ENCODE measurements at places on chromosomes 1 and 21.

DNA sequence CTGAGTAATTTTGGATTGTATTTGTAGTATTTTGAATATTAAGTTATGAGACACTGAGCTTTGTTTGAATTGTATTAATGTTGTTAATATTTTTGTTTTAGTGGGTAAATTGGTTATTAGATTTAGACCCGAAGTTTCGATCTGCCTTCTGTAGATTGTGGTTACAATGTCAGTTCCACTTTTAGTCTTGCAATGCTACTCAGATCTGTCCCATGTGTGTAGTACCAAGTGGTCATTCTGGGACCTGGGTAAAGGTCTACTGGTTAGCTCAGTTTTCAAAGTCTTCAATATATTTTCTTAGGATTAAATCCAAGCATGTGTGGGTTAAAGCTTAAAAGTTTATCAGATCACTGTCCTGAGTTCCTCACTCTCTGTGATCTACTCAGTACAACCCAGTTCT lies 346.5 kb upstream of the PROX1 start:
- no peak for DNase-seq

DNA sequence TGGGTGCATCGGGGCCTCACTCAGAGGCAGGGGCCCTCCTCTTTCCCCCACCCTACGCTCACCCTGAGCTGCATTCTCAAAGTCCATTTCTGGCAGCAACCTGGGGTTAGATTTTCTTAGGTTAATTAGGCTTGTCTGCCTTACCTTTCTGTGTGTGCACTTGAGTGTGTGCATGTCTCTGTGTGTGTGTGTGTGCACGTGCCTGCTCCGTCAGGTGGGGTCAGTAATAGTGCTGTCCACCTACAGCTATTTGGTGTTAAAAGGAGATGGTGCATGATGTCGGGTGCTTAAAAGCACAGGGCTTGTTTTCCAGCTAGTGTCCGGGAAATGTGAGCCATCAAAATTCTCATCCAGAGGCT lies 257.9 kb downstream of the CAMTA1 start:
- no peak for DNase-seq

DNA sequence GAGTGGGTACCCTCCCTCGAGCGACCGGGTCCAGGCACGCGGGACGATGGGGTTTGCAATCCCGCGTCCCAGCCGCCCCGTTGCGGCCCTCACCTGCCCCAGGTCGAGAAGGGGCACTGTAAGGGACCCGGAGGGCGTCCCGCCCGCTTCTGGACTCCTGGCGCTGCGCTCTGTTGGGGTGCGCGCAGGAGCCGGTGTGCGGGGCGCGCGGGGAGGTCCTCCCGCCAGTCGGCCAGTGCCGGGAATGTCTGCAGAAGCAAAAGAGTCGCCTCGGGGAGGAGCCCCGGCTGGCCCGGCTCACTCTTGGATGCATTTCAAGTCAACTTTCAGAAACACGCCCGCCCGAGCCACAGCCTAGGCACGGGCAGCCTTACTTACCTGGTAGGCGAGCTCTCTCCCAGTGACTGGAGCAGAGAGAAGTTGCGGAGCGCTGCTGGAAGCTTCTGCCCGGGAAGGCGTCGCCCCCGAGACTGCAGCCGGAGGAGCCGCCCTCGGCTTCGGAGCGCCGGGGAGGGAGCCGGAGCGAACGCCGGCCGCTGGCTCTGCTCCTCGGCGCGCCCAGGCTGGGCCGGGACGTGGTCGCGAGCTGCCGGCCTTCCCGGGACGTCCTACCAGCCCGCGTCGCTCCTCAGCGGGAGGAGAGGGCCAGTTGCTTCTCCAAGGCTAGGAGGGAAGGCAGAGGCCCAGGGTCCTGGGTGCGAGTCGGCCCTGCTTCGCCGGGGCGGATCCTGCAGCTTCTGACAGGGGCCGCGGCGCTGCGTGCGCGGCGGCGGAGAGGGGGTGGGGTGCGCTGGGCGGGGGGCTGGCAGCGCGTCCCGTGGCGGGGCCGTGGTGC lies at the start of gene LMX1A:
Gene LMX1A, minus strand, starts transcription at position 739 of the 835 bp plus-strand sequence. CDS start 1,156 bp downstream, outside the sequence.
- DNase-seq: no peak

- DNase-seq: no peak
These were observed 37.7 kb downstream of the KCNN3 start for GRCh38 chr1:154832384-154832783.

- DNase-seq: no peak
These were observed 171.0 kb downstream of the TGFBR3 start for GRCh38 chr1:91714867-91715381.

DNA sequence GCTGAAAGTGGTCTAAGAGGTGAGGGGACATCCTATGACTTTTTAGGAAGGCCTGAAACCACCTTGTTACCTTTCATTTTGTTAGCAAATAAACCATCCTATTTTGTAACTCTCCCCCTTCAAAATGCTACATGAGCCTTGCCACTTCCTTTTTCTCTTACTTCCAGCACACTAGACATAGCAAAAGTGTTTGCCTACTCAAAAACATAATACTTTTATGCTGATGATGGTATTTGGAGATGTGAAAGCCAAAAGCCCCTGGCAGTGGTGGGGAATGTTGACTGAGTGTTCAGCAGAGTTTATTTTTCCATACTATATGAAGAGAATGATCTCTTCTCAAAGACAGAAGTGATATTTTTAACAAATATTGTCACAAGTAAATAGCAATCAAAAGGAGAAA lies 134.2 kb downstream of the EDEM3 start:
- DNase-seq: no peak

- no peak for DNase-seq
These were observed 37.0 kb downstream of the LRRN2 start for GRCh38 chr1:204648576-204648975.

DNA sequence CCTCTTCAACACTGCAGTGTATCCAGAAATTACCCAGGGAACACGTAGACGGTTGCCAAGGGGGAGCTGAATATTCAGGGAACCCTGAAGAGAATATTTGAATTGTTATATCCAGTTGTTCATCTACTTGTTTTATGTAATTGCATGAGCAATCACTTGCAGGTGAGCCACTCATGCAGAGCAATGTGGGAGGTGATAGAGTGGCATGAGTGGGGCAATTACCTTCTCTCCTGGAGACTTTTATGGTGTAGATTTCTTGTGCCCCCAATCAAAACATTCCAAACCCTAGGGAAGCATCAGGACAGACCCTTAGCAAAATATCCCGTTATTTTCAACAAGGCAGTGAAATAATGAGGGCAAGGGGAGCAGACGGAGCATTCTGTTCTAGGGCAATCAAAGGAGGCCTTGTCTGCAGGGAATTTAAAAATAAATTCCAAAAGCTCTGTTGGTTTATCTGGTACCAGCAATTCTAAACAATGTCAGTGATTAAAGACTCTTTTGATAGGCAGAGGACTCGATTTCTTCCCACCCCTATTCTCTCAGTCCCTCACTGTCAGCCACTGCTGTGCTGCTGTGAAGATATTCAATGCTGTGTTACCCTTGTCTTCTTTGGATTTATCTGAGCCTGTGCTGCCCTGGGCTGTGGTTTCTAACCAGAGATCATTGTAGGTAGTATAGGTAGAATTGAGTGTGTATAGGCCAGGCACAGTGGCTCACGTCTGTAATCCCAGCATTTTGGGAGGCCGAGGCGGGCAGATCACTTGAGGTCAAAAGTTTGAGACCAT lies 180.2 kb upstream of the MAP1LC3C start:
- DNase-seq: no peak

GRCh38 chr1:1153874-1154273 lies 19.8 kb upstream of the TTLL10 start:
- DNase-seq: no peak

- no peak for DNase-seq
These were observed 18.4 kb upstream of the JAK1 start for GRCh38 chr1:64984737-64985136.

GRCh38 chr1:25795946-25796810 lies 3.8 kb upstream of the SELENON start:
- DNase-seq: no peak

GRCh38 chr1:53324728-53325297 lies 3.1 kb downstream of the LRP8 start:
- no peak for DNase-seq

DNA sequence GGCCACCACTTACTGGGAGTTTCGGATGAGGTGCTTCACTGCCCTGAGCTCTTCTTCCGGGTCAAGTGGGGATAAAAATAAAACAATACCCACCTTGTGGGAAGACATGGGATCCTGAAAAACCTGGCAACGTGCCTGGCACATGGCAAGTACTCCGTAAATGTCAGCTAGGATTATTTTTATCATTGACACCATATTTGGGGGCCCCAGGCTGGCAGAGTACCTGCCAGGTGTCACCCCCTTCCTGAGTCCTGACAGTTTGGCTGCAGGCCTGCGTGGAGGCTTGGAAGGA lies 9.2 kb upstream of the EPHA2 start:
- no peak for DNase-seq

DNA sequence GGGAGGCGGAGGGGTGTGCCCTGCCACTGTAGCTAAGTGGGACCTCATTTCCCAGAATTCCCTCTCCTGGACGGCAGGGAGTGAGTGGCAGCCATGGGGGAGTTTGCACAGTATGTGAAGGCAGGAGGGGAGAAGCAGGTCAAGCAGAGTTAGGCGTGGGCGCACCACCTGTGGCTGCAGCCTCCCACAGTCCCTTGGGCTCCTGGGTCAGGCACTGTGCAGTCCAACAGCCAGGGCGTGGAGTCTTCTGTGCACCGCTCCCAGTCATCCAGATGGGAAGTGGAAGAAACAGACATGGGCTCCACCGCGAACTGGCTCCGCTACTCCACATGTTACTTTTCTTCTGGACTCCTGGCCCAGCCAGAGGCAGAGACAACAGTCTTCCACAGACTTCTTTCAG lies 85.4 kb upstream of the TIAM1 start:
- DNase-seq: no peak

GRCh38 chr21:25756190-25756932 lies 21.6 kb downstream of the GABPA start:
- no peak for DNase-seq

DNA sequence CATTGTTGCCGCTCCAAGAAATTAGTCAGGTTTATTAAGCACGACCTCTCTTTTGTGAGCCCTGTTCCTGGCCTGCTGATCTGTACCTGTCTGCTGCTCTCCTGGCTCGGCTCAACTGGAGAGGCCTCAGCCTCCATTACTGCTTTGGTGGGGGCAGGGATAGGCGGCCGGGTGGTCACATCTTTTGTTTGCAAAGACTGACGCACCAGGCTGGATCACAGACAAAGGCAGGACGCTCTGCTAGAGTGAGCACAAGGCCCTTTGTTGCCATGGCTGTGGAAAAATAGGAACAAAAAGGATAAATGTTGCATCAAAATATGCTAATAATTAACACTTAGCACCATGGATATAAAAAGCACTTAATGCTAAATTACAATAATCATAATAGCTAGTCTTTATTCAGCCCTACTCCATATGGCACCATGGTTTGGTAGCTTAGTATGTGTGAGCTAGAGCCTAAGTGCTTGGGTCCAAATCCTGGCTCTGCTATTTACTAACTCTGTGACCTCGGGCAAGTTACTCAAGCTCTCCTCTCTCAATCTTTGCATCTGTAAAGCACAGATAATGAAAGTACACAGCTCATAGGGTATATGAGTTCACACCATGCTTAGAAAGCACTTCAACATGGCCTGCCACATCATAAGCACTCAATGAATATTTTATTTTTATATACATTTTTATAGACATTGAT lies 28.9 kb upstream of the HPDL start:
- DNase-seq: no peak

DNA sequence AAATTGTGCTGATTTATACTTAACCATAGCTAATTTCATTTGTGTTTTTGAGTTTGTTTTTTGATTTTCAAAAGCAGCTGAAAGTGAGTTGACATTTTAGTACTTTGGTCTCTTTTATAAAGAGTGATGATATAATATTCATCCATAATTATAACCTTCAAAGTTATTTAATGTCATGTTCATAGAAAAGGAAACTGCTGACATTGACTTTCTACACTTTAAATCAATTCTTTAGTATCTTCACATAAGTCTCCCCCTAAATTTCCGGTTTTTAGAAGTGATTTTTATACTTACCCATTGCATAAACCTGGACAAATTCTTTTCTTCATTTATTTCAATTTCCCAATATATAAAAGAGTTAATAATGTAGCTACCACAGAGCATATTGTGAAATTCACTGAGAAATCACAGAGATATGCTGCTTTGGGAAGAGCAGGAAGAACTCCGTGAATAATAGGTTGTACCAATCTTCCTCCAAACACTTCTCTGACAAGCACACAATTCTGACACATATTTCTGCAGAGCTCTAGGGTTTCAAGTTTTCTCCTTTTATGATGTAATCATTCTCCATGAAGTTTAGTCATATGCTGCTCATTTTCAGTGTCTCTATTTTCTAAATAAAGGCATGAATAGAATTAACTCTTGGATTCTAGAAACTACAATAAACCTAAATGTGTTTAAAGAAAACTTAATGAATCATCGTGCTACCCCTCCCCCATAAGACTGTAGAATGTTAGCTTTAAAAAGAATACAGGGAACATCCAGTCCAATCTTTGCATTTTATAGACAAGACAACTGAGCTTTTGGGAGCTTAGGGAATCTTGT lies 25.6 kb upstream of the CDC42BPA start:
- DNase-seq: no peak

GRCh38 chr1:208601561-208601960 lies 357.4 kb upstream of the PLXNA2 start:
- DNase-seq: no peak

GRCh38 chr1:206595581-206596318 lies 16.5 kb downstream of the EIF2D start:
- no peak for DNase-seq

DNA sequence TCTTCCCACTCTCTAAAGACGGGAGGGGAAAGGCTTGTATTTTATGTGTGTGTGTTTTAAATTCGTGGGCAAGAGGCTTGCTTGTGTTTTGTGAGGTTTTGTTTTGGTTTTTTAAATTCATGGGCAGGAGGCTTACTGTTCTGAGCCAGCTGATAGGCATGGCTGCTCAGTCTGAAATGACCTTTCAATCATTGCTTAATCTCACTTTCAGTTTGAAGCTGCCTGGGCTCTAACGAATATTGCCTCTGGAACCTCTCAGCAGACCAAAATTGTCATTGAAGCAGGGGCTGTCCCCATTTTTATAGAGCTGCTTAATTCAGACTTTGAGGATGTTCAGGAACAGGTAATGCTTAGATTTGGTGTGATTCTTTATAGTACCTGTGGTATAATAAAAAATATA lies 20.3 kb upstream of the TXLNA start:
- DNase-seq: no peak

DNA sequence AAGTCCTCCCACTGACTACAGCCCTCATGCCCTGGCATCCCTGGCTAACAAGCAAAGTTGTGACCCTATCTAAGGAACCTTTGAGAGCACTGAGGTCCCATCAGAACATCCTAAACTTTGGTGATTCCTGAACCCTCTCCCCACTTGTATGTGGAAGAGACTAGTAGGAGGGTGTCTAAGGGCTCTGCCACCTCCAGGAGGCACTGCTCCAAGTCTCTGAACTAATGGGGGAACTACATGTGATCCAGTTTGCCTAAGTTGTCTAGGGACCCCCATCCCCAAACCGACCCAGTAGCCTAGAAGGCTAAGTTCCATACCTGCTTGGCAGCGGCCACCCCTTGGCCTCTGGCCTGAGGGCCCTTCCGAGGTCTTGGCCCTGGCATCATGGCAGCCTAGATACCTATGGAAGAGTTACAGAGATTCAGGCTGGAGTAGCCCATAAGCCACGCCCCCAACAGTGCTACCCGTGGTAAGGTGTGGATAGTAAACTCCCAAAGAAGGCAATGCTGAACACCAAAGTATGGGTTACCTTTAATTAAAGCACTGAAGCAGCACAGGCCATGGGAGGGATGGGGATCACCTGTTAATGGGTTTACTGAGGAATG lies 1.7 kb downstream of the CC2D1B start:
- DNase-seq: no peak
